ENCODE measurements at places on chromosomes 11 and 22.
A peak's percentile ranks its signal among the peaks of the same experiment; 100 is the strongest.

GRCh38 chr22:43147821-43148220 lies 3.5 kb upstream of the TSPO start:
- no peak for DNase-seq

DNA sequence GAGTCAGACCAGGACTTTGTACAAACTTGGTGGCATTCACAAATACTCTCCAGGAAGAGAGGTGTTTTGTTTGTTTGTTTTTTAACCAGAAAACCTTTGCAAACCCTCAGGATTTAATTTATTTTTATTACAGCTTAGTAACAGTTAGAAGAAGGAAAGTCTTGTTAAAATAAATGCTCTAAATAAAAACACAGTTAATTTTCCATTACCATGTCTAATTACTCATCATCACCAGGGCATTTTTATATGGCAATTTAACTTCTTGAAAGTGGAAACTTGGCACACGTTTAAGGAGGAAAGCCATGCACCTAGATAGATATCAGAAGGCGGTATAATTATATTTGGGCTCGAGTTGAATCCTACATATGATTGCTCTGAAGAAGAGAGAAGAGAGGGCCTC lies 7.4 kb downstream of the BARX2 start:
- no peak for DNase-seq

- DNase-seq = no peak
These were observed 28.7 kb upstream of the IL17RA start for GRCh38 chr22:17056058-17056457.

- peak; percentile 73 for DNase-seq
These were observed 90.0 kb downstream of the MICAL2 start for GRCh38 chr11:12200279-12200990.

DNA sequence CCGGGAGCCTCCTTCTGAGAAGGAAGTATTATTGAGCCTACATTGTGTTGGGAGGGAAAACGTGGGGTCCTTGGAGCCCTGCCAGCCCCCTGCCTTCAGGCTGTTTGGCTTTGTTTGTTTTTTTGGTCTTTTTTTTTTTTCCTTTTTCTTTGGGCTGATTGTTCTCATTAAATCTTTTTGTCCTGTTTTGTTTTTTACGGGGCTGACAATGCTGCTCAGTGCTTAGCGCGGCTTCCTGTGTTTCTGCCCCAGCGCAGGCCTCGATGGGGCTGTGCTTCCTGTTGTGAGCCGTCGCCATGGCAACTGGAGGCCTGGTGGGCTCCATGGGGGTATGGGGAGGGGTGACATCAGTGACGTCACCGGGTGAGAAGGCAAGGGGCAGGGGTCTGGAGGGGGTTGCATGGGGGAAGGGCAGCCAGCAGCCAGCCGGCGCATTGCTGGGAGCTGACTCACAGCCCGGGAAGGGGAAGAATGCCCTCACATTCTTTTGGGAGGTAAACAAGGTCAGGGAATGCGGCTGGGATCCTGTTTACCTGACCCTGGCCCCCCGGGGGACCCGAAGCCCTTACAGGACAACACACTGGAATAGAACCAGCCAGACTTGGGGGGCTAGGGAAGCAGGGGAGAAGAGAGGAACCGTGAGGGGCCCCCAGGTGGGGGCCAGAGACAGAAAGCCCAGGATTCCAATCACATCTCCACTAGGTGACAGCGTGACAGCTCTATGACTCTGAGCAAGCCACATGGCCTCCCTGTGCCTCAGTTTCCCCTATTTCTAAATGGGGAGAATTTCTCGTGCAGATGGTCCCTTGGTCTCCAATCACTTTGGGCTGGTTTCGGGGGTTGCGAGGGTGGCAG lies 22.2 kb upstream of the CBX7 start:
- peak; percentile 87 for DNase-seq

DNA sequence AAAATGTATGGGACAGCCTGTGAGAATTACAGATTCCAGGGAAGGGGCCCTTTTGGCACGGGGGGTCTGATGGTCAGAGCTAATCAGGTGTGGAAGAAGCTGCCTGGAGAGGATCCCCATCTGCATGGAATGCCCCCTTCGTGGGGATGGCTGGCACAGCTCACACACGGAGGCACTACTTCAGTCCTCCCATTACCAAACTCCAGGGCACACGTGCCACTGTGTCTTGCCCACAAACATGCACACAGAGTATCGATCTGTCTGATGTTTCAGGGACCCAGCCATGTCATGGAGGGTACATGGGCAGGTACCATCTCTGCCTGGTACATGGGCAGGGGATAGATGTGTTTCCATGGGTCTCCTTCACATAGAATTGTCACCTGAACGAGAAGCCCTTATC lies 14.7 kb downstream of the KCNQ1OT1 start:
- no peak for DNase-seq

Measured in HTR-8/SVneo (cell line).